Activated T-helper 1 cell treated with Interleukin-2 at 50 U/mL for 16 hours (primary cell): ENCODE measurements at places on chromosomes 2 and 18.

DNA sequence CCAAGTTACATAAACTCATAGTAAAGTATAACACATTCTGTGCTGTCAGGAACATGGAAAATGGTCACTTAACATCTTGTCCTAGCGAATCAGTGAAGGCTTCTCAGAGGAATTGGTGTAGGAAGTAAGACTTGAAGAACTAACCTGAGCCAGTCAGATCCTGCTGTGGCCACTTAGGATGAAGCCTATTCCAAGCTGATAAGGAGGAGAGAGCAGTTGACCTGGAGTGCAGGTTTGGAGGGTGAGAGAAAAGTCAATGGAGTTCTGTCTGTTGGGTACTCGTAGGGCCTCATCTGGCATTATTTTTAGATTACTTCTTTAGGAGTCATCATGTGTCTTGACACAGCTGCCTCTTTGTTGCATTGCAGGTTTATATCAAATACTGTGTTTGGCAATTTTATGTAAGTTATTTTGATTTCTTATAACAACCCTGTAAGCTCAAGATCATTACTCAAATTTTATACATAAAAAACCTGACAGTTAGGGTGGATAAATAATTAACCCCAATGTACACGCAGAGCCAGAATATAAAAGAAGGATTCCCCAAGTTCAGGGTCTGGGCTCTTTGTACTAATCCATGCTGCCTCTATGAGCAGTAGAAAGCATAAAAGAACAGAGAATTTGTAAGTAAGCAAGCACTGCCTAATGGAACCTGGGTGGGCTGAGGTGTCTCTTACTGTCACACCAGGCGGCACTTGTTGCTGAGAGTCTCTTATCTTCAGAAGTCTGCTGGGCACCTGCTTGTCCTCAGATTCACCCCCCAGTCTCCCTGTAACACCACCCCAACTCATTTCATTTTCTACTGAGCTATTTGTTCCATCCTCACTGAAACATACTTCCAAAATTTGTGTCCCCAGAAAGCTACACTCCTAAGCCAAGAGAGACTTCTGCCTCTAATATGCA, 252.1 kb upstream of the NT5C1B start:
- DNase-seq, result no peak

- DNase-seq, result no peak
Measured at GRCh38 chr2:46539327-46540276, 60.2 kb downstream of the TMEM247 start.

GRCh38 chr18:3029215-3029952, 16.4 kb upstream of the LPIN2 start:
- no peak for DNase-seq

- no peak for DNase-seq
Measured at GRCh38 chr18:54197747-54198411, 26.6 kb downstream of the MBD2 start.

- no peak for DNase-seq
Measured at GRCh38 chr2:96159084-96159830, 14.0 kb upstream of the DUSP2 start.

DNA sequence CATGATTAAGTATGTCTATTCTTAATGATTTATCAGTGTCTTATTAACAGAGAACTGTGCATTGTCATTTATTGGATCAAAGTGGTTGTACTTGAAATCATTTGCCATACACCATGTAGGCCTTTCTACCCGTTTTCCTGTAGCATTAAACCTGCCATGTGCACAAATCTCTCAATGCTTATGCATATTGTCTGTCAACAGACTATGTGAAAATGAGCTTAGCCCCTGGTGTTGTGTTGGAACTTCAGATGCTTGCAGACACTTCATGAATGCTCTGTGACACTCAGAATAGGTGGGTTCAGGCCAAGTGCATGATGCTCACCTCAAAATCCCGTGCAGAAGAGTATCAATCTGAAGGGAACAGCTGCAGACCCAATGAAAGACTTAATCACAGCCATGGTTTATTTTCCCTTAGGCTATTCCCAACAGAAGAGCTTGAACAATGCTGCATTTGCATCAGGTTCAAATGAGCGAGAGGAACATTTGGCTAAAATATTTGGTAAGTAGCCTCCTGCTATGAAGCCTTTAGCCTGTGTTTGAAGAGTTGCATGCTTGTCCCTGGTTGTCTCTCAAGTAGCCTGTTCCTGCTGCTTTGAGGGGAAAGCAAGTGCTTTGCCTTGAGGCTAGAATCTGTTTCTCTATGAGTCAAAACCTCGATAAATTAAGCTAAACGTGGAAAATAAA, 6.1 kb downstream of the C2orf92 start:
- DNase-seq, result no peak

DNA sequence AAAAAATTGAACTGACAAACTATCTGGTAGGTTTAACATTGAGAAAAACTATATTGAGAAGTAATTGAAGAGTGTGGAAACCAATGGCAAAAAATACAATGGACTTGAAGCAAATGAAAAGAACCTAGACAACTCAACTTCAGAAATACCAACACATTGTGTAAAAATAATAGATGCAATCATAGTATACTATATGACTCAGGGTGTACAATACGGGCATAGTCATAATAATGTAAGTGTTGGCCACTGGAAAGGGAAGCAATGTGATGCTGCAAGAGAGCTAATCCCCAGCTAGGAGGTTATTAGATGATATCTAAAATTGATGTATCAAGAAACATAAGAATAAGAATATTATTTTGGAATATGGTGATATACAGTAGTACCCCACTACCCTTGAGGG, 45.3 kb downstream of the SMAD7 start:
- DNase-seq, result no peak

DNA sequence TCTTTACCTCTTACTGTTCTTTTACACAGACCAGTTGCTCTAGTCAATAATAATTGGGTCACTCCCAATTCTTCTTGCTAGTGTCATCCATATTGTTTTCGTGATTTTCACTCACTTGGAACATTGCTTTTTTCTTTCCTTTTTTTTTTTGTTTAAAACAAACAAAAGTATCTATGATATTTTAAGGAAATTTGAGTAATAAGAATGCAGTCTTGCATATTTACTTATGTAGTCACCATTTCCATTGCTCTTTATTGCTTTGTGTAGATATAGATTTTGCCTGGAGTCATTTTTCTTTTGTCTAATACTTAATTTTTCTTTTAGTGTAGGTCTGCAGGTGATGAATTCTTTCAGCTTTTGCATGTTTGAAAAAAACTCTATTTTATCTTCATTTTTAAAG, 71.9 kb downstream of the WDR7 start:
- no peak for DNase-seq

DNA sequence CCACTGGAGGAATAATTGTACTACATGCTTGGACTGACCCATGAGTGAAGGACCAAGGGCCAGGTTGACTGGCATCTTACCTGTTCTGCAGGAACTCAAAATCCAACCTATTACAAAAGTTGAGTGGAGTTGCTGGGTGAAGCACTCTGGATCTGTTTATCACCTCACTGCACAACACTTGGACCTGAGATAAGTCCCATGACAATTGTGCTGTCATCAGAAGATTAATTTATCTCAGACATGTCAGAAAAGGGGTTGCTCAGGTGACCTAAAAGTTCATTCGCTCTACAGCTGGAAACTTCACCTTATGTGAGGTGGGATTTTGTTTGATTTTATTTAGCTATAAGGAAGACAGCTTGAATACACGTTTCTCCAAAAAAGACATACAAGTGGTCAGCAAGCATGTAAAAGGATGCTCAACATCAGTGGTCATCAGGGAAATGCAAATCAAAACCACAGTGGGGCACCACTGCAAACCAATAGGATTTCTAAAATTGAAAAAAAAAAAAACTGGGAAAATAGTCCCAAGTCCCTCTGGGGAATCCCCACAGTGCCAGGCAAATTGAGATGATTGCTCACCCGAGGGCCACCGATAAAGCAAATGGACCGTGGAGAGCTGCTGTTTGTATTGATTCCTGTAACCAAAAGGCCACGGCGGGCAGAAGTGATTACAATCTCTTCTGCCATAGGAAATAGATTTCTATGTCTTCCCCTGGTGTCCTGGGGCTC, 65.8 kb upstream of the SLC35F5 start:
- no peak for DNase-seq

GRCh38 chr2:166451468-166451867, 42.6 kb downstream of the SCN7A start:
- DNase-seq, result no peak

- no peak for DNase-seq
Measured at GRCh38 chr18:24386681-24387080, 10.9 kb downstream of the OSBPL1A start.

DNA sequence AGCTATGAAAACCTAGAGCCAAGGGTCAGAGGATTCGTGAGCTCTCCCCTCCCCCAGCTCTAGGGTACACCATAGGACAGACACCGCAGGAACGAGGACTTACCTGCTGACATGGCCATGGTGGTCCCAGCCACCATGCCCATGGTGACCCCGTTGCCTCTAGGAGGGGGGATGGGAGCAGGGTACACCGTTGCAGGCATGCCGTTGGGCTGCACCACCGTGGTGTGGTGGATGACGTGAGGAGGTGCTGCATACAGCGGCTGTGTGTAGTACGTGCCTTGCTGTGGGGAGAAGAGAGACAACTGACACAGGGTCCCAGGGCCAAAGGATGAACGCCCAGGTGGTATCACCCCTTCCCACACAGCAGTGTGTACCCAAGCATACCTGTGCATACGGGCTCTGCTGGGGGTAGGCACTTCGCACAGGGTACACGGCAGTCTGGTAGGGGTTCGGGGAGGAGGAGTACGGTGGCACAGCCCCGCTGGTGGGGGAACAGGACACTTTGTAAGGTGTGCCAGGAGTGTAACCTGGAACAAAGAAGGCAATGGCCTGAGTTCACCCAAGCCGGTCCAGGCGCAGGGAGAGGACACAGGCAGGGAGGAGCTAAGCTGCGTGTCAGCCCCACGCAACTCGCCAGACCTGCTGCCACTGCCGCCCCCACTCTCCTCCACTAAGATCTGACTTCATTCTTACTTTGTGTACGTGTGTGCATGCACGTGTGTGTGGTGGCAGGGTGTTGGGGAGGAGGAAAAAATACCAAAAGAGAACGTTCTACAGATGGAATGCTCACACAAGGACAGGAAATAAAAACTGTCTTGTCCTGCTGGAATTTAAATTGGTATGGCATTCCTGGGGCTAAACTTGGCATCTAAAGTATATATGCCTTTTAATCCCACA, 37.8 kb downstream of the FAM168B start:
- no peak for DNase-seq

- no peak for DNase-seq
Measured at GRCh38 chr18:54742659-54743604, 85.3 kb upstream of the RAB27B start.

GRCh38 chr2:127575185-127575765, 39.8 kb downstream of the MYO7B start:
- DNase-seq, result no peak
